T-helper 22 cell (primary cell): ENCODE measurements at places on chromosomes 7 and 10.

DNA sequence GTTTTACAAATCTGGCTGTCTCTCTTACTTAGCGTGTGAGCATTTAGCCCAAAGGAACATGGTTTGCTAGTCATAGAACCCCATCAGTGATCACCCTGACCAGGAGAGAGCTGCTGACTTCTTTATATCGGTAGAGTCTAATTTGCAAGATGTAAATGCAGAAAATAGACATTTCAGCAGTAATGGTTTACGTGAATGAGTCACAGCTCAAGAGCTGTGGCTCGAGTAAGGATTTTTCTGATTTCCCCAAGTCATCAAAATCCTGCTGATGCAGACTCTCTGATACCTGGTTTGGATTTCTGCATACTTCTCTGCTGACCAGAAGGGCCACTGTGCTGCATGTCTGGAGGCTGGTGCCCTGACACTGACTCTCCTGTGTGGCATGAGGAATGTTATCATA, 25.7 kb downstream of the NUB1 start:
- DNase-seq, result no peak

DNA sequence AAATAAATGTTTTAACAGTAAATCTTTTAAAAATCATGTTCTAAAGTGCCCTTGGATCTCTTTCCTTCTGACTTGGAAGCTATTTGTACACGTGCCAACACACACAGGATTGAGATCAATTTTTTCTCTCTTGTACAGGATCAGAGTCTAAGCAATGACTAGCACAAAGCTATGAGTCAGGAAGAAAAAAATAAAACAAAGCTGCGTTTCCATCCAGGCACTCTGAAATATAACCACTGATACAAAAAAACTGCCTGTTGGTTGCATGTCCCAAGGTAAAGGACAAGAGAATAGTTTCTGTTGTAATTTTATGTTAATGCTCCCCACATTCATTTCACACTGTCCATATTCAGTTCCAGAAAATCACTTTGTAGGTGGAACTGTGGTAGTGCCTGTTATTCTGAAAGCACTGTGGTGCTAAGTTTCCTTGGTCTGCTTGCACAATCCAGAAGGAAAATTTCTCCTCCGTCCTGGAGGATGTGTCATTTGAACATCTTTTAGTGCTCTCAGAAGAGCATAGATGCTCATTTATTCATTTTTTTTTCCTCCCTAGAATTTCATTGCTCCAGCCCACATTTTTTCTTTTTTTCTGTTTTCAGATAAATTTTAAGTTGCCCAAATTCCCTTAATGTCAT, 113.4 kb downstream of the PLXDC2 start:
- no peak for DNase-seq

GRCh38 chr7:151168003-151168786, 701 bp upstream of the GBX1 start:
- DNase-seq, result peak; percentile 14

DNA sequence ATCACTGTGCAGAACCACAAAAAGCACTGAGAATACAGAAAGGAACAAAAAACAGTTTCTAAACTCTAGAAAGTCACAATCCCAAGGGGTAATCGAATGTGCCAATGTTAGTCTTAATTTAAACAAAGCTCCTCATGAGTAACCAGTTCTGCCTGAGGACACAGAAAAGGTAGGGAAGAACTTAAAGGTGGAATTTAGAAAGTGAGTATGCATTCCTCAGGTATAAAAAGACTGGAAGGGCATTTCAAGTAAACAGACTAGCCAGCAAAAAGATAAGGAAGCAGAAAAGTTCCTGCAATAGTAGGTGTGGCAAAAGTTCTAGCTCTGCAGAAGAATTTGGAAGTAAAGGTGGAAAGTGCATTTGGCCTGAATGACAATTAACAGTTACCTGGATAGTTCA, 84.6 kb upstream of the DLX6 start:
- DNase-seq, result no peak

- DNase-seq, result no peak
Observed at GRCh38 chr7:1889556-1890181, 219.6 kb downstream of the ELFN1 start.

DNA sequence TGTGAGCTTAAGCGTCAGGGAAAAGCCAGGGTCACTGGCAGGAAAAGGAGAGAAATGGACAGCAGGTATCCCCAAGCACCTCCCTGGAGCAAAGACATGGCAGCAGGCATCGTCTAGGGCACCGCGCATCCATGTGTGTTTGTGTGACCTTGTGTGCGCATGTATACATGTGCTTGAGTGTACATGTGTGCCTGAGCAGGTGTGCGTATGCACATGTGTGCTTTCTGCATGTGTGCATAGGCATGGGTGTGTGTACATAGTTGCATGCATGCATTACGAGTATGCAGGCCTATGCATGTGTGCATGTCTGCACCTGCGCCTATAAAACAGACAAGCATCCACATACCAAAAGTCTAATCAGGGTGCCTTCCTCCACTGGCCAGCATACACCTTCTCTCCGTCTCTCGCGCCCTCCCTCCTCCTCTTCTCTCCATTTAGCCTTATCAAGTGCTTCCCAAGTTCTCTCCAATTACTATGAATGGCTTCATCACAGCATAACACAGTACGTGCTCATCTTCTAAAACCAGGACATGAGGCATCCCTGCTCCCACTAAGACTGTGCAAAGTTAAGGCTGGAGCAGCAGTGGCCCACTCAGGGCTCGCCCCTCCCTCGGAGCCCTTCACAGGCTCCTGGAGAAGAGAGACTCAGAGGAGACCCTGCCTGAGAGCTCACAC, 30.6 kb downstream of the RASGEF1A start:
- DNase-seq, result no peak

- no peak for DNase-seq
Observed at GRCh38 chr10:124338276-124338925, 80.3 kb downstream of the OAT start.

GRCh38 chr7:7408001-7408770, 127.5 kb downstream of the COL28A1 start:
- DNase-seq, result no peak

- no peak for DNase-seq
Observed at GRCh38 chr7:139823959-139824521, 5.0 kb upstream of the TBXAS1 start.

DNA sequence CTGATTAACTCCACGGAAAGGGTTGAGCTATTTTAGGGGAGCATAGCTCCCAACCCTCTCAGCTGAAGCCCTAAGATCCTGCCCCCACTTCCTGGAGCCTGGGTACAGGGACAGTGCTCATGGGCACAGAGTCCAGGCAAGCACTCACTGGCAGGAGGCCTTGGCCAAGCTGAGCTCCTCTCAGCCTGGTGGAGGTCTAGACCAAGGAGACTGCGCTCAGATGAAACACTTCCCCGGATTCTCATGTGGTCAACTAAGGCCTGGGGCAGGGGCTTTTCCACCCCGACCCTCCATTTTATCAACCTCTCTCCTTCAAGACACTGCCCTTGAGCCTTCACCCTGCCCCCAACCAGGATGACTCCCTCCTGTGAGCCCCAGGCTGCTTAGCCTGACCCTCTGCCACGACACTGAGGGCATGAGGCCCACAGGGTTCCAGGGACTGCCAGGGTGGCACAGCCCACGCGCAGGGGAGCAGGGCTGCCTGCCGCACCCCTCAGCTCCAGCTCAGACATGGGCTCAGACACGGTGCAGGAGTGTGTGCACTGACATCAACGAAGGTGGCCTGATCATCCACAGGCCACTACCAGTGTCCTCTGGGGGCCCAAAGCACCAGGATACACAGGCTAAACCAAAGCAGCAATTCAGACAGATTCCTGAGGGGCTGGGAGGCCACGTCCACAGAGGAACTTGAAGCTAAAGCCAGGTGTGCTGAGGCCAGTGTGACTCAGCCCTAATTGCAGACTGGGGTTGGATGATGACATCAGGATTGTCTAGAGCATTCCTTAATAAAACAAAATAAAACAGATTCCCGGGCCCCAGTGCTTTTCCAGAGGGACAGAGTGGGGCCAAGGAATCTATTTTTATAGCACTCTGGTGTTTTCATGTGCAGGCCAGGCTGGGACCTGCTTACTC, 18.8 kb downstream of the CHAT start:
- no peak for DNase-seq

DNA sequence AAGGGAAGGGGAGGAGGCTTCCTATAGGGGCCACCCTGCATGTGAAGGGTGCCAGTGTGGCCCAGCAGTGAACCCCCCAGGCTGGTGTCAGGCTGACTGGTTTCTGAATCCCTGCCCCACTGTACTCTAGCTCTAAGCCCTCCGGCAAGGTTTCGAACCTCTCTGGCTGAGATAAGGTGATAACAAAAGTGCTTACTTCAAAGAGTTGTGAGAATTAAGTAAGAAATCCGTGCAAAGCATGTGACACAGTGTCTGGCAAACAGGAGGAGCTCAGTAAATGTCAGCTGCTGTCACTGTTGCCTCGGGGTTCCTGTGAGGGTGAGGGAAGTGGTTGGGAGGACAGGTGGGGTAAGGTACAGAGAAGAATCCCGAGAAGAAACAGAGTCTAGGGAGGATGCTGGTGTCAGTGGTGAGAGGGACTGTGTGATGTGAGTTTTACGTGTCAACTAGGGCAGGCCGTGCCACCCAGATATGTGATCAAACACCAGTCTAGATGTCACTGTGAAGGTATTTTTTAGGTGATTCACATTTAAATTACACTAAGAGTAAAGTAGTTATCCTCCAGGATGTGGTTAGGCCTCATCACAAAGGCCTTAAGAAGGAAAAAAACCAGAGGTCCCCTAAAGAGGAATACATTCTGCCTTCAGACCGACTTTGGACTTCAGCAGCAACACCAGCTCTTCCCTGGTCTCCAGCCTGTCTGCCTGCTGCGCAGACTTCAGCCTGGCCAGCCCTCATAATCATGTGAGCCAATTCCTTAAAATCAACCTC, 64.4 kb downstream of the BPGM start:
- peak; percentile 54 for DNase-seq

GRCh38 chr7:92838934-92839333, 2.6 kb upstream of the CDK6 start:
- DNase-seq, result no peak

DNA sequence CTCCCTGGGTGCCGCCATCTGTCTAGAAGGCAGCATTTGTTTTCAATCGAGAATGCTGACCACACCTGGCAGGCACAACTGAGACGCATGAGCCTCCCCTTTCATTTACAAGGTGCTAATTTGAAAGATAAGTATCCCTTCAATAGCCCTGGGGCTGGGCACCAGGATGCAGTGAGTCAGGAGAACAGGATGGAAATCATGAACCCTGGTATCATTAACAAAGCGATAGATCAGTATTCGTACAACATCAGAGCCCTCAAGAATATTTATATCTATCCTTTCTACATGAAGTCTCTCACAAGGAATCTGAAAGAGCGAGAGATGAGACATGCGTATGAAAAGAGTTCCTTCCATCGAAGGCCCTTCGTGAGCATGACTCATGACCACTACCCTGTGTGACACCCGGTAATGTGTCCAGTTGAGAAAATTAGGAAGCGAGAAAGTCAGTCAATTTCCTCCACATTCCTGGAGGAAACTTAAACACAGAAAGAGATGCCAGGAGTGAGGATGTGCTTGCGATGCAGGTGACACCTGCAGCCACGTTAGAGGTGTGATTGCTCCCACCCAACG, 123.1 kb upstream of the PITRM1 start:
- DNase-seq, result no peak

DNA sequence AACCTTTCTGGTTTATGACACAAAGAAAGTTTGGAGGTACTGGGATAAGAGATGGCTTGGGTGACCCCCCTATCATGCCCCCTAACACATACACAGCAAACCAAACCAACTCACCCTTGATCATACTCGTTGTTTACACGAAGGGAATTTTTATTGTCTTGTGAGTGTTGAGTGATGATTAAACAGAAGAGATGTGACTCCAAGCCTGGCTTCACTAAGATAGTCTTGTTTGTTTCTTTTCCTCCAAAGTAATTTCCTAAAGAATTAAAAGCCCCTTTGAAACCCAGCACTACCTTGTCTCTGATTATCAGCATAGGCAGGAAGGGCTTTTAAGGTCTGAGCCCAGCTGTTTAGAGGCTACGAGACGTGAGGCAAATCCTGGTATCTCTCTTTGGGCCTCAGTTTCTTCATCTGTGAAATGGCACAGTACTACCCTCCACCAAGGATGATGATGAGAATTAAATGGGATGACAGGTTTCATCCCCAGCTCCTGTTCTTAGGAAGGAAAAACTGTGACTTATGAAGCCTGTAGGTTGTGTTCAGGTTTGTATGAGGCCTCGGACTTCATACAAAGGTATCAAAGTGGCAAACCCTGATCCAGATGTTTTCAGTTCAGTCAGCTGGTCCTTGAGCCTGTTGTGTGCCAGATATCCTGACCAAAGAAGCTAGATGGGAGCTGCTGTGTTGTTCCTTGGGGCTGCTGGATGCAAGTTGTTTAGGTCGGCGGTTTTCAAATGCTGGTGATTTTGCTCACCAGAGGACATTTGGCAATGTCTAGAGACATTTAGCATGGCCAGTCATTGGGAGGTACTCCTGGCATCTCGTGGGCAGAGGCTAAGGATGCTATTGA, 51.8 kb downstream of the TCF7L2 start:
- no peak for DNase-seq

DNA sequence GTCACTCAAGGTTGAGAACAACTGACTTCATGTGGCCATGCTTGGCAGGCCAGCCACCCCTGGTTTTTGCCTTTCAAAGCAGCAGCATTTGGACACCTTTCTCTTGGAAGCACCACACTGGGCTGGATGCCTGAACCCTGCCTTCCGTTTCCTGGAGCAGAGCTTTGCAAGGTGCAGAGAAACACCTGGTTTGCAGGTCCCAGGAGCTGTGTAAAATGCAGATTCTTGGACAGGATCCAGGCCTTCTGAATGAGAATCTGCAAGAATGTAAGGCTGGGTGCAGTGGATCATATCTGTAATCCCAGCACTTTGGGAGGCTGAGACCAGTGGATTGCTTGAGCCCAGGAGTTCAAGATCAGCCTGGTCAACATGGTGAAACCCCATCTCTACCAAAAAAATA, 18.0 kb upstream of the DUSP5 start:
- no peak for DNase-seq

- no peak for DNase-seq
Observed at GRCh38 chr10:60367901-60368300, 21.8 kb downstream of the ANK3 start.

DNA sequence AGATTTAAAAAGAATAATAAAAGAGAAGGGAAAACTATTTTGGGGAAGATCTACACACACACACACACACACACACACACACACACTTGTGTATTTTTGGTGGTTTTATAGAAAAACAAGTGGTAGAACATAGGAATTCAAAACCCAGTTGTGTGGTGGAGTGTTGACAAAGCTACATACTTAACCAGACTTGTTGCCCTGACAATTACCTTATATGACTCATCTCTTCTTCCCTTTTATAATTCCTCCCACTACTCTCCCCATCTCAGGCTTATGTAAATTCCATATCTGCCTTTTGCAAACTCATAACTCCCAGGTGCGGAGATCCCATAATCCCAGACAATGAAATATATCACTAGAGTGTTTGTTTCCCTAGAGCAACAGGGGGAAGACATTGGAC, 873.7 kb downstream of the NXPH1 start:
- no peak for DNase-seq

- no peak for DNase-seq
Observed at GRCh38 chr10:68212721-68213352, 19.1 kb downstream of the ATOH7 start.
